ENCODE measurements at places on chromosomes 2 and 18.

DNA sequence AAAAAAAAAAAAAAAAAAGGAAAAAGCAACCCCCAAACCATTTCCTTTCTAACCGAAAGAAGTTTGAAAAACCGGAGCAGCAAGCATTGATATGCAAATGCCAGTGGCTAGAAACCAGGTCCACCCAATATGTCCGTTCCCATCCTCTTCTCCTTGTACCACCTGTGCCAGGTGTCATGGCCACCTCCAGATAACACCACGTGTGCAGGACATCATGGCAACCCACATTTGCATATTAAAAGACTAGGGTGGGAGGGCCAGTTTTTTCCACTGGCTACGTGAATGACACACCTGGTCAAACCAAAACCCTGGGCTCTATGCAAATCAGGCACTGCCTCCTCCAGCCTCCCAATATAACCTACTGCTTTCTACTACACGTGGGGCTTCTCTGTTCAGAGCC, 303.3 kb upstream of the GULP1 start:
- DNase-seq = no peak

- no peak for DNase-seq
Observed at GRCh38 chr2:179591690-179592089, 269.7 kb downstream of the ZNF385B start.

DNA sequence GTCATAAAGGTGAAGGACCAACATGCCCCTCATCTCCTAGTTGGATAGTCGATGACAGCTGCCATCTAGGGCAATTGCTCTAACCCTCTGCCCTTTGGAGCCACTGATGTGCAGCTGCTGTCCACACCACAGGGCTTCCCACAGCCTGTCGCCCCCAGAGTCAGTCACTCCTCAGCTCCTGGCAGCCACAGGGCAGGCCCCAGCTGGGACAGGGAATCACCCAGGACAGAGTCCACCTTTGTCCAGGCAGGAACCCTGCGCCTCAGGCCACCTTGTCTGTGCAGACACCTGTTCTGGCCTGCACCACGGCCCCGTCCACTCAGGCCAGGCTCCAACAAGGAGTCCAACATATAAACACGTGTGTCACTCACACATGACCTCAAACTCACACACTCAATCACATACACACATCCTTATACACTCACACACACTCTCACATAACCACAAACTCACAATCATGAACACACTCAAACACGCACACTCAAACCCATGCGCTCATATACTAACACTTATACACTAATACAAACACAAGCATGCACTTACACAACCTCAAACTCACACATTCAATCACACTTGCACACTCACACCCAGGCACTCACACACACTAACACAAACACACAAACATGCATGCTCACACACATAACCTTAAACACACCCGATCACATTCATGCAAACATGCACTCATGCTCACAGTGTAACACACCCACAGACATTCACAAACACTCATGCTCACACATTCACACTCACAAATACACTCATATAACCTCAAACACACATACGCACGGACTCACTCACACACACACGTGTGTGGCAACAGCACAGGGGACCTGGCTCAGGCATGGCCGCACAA, 29.7 kb downstream of the HDAC4 start:
- no peak for DNase-seq

GRCh38 chr2:24304631-24305030, 55.7 kb downstream of the ITSN2 start:
- DNase-seq = no peak
